ENCODE measurements at places on chromosomes 2 and 18. TPM values are rescaled to one million over a fixed set of nuclear protein-coding genes. Genes with fewer than 3 reads are reported as not detected.

GRCh38 chr2:60414495-60415138 lies 138.8 kb downstream of the BCL11A start:
- no peak for DNase-seq

- no peak for DNase-seq
These were observed 889.3 kb downstream of the ERBB4 start for GRCh38 chr2:211649331-211649730.

DNA sequence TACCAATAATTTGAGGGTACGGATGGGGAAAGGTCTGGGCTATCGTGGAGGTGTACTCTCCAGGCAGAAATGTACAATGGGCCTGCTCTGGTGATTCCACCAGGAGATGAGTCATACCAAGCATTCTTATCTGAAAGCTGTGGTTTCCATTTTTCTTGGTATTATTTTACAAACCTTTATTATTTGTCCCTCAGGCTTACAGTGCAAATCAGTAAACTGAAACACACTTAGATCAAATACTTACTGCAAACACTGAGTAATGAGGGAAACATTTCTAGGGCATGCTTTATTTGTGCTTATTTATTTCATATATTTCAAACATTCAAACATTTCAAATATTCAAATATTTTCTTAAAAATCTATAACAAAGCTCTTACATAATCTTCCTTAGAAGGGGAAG lies 319.8 kb downstream of the RND3 start:
- DNase-seq = no peak

DNA sequence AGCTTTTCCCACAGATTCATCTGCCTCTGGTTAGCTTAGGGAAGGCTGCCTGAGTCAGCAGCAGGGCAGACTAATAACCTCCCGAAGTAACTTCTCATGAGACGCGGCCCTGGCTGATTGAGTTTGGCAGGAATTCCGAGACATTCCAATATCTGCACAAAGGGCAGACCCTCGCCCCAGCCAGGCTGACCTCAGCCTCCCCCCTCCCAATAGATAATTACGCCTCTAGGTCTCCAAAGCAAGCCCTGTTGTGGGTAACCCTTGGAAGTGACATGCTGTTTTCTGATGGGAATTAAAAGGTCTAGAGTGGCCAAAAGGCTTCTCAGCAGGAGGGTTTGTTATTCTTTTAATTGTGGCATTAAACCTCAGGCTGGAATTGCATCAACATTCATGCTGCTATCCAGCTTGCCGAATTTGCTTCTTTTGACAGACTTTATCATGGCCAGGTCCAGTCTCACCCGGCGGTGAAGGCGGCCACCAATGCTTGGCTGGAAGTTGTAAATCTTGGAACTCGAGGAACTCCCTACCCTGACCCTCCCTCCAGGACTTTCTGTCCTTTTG lies 98.0 kb upstream of the SLC14A2 start:
- no peak for DNase-seq

CCDC85A gene
- 0.07 TPM for total RNA-seq
